Aortic smooth muscle cell (primary cell): ENCODE measurements at places on chromosomes 2 and 18. TPM values are rescaled to one million over a fixed set of nuclear protein-coding genes. Genes with fewer than 3 reads are reported as not detected.

The KLHL41 gene
- total RNA-seq: 0.87 and 1.1 TPM in 2 replicates

The KCNG2 gene
- total RNA-seq: not detected in 2 replicates

The BUB1 gene
- total RNA-seq: 19.3 and 28.0 TPM in 2 replicates

The CRACDL gene
- total RNA-seq: 0.12 and 0.13 TPM in 2 replicates

The CREB1 gene
- 31.7 and 38.0 TPM in 2 replicates for total RNA-seq

The MROH2A gene
- total RNA-seq: not detected in 2 replicates

The CNDP1 gene
- 0.06 TPM in 1 of 2 replicates, not detected in the other for total RNA-seq

The NDC80 gene
- 16.7 and 27.5 TPM in 2 replicates for total RNA-seq

The VAMP5 gene
- total RNA-seq: 42.4 and 71.1 TPM in 2 replicates

The SH3RF3 gene
- total RNA-seq: 4.9 and 6.3 TPM in 2 replicates

The SKOR2 gene
- total RNA-seq: not detected in 2 replicates
